ENCODE measurements at places on chromosomes 7 and 10. TPM values are rescaled to one million over a fixed set of nuclear protein-coding genes. Genes with fewer than 3 reads are reported as not detected.

The NUDCD3 gene
- total RNA-seq = 72.4 TPM

The TFPI2 gene
- total RNA-seq = 0.37 TPM

The ZNF722 gene
- not detected for total RNA-seq

DNA sequence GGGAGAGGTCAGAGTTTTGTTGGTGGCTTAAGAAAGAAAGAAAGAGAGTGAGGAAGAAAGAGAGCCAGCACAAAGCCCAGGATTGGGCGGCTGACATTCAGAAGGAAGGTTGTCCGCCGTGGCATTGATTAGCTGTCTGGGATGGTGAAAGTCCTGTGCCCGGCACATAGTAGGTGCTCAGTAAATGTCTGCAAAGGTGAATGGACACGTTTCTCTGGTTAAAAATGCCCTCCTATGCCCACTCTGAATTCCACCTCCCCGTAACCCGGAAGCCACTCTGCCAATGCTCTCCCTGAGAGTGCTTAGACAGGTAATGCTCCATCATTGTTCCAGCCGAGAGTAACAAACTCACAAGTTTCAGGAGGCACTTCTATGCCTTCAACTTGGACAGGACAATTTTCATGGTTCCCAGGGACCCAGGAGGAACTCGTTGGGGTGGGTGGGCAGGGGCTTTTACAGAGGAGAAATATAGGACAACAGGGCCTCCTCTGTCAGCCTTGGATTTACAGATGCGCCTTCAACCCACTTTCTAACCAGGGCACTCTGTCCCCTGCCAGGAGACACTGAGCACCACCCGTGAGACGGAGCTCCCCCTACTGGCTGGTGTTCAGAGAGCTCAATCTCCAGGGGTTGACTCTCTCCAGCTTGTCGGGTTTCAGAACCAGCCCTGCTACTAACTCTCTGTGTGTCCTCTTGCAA is 411.5 kb upstream of the ZMIZ1 start:
- DNase-seq = peak; percentile 90

DNA sequence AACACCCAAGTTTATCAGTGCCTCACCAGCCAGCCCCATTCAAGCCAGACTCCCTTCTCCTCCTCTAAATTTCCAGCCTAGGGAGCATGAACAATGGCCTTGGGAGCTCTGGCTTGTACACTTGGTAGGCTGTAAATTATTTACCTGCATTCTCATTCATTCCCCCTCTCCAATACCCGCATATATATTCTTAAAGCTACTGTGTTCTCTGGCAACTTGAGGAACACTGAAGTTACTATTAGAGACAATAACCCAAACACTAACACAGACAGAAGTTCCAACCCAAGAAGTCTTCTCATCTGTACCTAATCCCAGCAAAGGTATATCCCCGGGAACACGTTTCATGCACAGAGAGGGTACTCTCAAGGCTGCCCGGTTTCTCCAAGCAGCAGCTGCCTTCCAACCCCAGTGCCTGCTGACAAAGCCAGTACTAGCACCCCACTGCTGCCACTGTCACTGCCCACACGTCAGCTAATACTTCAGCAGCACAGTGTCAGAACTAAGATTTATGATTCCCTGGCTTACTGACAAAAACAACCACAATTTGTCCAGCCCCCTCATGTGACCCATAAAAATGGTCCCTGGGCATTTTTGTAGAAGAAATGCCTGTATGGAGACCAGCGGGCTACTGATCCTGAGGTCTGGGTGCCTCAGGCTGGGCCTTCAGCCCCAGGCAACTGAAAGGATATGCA is 3.1 kb downstream of the WDR91 start:
- no peak for DNase-seq

DNA sequence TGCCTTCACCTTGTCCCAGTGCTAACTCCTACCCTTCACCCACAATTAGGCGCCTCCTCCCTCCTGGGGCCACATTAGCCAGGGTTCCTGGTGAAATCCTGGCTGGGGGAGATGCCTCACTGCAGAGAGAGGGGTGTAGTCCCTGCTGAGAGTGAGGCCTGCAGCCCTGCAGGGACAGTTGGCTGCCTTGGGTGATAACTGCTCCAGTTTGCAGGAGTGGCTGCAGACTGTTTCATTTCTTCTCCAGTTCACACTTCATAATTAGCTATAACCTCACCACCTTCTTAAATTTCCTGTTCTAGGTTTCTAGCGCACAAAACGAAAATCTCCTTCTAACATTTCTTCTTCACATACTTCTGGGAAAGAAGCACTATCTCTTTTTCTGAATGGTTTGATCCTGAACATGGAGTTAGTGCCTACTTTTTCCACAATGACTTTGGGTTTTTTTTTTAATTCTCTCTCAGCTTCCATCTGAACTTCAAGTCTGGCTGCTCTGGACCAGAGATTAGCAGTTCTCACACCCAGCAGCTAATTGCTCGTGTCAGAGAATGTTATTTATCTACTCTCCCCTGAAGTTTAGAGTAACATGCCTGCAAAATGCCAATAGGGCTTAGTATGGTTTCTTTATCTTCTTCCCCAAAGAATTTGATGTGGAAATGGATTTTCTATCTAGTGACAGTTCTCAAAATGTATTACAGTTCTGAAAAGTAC is 15.5 kb upstream of the JAZF1 start:
- no peak for DNase-seq

DNA sequence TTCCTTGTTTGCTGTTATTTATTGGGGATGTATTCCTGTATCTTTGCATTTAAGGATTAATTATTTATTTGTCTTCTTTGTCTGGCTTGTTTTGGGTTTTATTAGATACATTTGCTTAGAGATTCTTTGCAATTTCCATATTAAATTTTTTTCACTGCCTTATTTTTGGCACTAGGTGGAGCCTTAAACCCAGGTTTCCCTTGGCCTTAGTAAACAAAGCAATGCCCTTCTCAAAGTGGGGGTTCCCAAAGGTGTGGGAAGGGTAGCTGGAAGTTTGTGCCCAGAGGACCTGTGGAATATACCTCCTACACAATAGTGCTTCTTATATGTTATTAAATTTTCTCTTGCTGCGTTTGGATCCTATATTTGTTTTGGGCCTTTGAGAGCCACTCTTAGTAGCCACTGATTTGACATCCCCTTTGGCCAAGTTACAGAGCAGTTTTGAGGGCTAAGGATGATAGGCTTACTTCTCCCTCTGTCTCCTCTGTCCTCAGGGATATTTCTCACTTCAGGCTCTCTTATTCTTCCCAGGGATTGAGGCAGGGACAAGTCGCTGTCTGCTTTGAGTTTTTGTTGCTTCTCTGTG is 162.3 kb downstream of the ITGB1 start:
- no peak for DNase-seq

DNA sequence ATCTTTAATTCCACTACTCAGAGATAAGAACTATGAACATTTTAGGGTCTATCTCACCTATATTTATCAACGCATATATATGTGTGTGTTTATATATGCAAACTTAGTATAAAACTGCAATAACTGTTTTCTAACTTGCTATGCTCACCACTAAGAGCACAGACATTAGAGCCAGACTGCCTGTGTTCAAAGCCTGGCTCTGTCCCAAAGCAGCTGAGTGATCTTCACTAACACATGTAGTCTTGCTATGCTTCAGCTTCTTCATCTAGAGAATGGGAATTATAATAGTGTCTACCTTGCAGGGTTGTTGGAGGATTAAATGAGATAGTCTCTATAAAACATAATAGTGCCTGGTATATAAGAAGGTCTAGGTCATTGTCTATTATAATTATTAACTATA is 165.5 kb downstream of the MAGI2 start:
- no peak for DNase-seq

DNA sequence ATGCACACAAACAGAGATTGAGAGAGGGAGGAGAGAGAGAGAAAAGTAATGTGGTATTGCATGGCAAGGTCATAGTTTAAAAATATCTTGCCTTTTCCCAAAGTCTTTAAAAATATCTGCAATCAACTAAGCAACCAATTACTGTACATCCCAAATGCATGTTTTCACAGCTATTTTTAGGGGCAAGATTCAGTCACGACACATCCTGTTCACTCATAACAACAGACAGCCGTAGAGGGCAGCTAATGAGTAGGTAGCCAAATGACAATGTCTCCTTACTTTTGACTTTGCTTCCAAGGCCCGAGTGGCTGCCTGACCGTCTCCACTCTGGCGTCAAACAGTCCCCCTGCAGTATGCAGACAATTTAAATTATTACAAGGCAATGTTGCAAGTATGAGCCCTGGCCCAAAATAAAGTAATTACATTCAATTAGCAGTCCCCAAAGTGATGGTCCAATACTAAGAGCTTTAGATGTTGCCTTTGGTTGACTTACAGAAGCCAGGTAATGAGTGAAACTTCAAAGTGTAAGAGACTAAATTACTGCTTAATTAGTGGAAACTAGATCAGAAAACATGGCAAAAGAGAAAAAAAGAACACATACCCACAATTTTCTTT is 162.9 kb downstream of the MBL2 start:
- no peak for DNase-seq

- no peak for DNase-seq
Observed at GRCh38 chr7:117061751-117062150, 108.5 kb downstream of the ST7 start.

- no peak for DNase-seq
Observed at GRCh38 chr10:74825371-74826141, 844 bp upstream of the KAT6B start.

- no peak for DNase-seq
Observed at GRCh38 chr7:43693687-43694398, 35.5 kb downstream of the COA1 start.
